Stimulated activated CD4-positive, alpha-beta T cell treated with anti-CD3 and anti-CD28 coated beads, Interleukin-4, amount 100 ng/mL, for 4 hours (primary cell): ENCODE measurements at places on chromosomes 13 and 19.

- DNase-seq, result no peak
Measured at GRCh38 chr13:103883164-103883563, 816.9 kb upstream of the SLC10A2 start.

DNA sequence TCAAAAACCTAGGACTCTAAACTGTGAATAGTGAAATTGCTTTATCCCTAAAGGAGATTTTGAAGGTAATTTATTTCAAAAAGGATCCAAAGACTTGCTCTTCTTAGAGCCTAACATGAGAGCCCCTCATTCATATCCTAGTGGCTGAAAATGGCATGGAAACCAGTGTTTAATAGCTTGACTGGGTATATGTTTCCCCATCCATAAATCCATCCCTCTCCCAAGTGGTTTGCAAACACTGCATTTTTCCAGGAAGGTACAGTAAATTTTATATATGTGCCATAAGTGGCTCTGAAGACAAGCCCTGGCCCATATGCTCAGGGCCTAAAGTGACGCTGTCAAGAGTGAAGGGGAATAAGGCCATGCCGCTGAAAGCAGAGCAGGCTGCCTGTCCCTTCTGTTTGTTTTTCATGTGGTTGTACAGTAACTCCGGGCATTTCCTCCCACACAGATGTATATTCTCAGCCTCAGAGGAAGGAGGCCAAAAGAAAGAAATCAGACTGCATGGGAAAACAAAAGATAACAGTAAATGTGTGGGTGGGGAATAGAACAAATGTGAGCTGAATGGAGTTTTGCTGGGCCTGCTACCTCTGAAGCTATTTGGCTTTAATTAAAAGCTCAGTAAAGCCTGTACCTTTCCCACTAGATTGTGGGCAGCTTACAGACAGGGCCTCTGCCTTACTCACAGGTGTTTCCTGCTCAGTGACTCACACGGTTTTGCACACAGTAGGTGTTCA is 181.9 kb downstream of the PCDH9 start:
- no peak for DNase-seq

DNA sequence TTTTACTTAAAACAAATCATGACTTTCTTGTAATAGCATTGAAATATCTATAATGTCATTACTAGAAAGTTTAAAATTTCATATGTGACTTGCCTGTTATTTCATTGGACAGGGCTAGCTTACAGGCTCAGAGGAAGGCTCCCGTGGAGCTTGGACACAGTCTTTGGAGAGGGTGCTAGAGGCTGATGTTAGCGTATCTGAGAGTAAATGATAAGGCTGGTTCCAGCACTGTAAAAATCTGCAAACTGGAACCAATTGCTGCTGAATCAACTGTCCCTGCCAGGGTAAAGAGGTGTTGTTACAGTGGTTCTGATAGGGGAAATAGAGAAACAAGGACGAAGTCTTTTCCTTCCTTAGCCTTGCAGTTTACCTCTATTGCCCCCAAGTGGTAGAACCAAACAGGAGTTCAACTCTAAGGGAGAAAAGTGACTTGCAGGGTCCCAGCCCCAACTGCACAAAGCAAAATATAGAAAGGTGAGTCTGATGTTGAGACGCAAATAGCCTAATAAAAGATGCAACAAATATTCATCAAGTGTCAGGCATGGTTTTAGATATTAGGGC is 901.7 kb downstream of the DIAPH3 start:
- no peak for DNase-seq

DNA sequence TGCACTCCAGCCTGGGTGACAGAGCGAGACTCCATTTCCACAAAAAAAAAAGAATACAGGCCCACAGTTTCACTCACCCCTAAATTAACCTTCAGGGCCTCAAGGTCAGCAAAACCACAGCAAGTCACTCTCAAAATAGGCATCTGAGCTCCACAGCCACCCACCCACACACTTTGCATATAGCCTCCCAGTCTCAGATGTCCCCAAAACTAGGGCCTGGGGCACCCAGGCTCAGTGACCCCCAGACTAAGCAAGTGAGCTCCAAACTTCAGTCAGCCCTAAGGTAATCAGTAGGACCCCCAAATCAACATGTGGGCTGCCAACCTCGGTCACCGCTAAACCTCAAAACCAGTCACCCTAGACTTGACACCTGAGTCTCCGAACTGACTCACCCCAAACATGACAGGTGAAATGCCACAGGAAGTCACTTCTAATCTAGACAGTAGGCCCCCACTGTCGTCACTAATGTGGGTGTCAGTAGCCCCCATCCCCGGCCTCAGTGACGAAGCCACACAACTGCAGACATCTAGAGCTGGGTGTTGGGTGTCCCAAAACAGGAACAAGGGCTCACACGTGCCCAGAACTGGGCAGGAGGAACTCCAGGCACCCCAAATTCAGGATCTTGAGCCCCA is 13.9 kb downstream of the RABAC1 start:
- peak; percentile 92 for DNase-seq

DNA sequence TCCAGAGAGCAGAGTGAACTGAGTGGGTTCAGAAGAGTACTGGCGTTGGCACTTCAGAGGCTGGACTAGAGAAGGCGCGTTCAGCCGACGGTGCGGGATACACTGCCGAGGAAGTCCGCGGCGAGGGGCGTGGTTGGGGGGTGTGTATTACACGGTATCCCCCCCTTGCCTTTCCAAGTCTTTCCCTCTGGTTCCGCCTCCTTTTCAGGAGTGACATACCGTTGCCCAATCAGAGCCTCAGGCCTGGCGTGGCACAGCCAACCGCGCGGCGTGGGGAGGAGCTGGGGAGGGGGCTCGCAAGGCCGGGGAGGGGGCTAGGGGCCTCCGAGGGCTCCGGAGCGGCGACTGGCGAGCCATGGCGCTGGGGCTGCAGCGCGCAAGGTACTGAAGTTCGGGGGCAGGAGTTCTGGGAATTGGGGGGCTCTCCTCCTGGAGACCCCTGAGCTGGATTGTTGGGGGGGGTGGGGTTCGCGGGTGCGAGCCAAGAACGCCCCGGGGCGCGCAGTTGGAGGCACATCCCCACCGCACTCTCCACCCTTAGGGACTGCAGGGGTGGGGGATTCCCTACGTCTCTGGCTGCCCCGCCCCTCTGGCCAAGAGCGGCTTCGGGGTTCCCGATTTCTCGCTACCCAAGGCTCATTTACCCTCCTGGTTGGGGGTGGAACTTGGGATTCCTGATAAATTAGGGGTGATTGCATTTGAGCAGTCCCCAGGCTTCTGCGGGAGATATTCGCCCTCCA is at the start of gene HIF3A:
Gene HIF3A, plus strand, starts transcription at position 321 of the 740 bp plus-strand sequence. Its CDS starts 35 bp downstream, at position 356.
- no peak for DNase-seq

GRCh38 chr13:25872481-25873241 is 179.2 kb downstream of the SHISA2 start:
- DNase-seq, result peak; percentile 25

- no peak for DNase-seq
Measured at GRCh38 chr13:50629497-50629896, 214.0 kb downstream of the DLEU7 start.

GRCh38 chr19:1809678-1810077 is 2.4 kb downstream of the ATP8B3 start:
- DNase-seq, result no peak

DNA sequence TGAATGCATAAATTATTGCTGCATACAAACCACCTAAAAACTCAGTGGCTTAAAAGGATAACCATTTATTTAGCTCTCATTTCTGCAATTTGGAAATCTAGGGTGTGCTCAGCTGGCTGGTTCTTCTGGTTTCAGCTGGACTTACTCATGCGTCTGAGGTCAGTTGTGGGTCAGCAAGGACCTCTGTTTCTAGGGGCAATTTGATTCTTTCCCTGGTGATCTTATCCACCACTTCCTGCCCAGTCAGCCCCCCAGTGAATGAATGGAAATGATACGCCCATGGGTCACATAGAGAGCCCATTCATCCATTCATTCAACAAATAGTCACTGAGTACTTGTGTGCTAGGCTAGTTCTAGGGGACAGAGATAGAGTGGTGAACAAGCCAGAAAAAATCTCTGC is 9.9 kb downstream of the FXYD5 start:
- DNase-seq, result no peak

DNA sequence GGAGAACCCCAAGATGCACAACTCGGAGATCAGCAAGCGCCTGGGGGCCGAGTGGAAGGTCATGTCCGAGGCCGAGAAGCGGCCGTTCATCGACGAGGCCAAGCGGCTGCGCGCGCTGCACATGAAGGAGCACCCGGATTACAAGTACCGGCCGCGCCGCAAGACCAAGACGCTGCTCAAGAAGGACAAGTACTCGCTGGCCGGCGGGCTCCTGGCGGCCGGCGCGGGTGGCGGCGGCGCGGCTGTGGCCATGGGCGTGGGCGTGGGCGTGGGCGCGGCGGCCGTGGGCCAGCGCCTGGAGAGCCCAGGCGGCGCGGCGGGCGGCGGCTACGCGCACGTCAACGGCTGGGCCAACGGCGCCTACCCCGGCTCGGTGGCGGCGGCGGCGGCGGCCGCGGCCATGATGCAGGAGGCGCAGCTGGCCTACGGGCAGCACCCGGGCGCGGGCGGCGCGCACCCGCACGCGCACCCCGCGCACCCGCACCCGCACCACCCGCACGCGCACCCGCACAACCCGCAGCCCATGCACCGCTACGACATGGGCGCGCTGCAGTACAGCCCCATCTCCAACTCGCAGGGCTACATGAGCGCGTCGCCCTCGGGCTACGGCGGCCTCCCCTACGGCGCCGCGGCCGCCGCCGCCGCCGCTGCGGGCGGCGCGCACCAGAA is 1.1 kb downstream of the SOX1 start:
- DNase-seq, result no peak

- DNase-seq, result no peak
Measured at GRCh38 chr19:6682607-6683128, 12.7 kb upstream of the TNFSF14 start.

DNA sequence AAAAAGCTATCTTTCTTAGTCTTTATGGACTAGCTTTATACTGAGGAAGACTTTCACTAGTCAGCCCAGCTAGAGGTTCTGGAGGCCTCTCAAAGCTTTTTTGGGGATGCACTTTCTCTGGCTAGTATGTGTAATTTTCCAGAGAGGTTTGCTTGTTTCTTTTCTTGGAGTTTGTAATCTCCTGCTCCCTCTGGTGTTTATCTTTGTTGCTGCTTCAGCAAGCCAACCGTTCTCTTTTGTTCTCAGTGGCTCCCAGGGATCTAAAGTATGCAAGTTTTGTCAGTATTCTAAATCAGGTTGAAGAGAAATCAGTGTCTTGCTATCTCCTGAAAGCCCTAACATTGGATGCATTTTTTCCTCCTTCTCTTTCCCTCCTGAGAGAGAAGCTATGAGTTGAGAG is 121.1 kb upstream of the MYO16 start:
- no peak for DNase-seq

DNA sequence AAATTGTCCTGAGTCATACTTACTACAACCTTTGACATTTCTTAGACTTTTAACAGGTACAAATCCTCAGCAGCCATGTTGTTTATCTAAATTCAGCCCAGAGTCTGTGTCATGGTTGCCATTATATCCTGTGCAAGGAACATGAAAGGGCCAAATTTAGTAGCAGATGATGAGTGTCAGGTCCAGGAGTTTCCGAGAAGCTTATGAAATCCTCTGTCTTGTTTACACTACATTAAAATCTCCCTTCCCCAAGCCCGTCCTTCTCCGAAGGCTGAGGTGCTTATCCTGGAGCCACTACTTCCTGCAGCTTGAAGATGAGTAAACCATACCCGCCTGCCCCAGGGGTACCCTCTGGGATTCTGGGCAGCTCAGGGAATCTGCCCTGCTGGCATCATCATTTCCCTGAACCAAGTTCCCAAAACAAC is 102.6 kb upstream of the SERP2 start:
- no peak for DNase-seq
